ENCODE measurements at places on chromosomes 5 and 9.

DNA sequence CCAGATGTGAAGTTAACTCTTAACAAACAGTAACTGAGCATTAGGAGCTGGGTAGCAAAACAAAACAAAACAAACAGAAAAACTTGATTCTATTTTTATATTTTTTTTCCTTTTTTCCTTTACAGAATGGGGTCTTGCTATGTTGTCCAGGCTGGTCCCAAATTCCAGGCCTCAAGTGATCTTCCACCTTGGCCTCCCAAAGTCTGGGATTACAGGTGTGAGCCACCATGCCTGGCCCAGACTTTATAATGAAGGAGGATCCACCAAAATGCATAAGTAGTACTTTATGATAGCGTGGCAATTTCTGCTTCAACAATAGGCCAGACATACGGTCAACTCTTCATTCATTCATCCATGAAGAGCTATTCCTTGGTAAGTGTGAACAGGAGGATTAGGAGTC lies 5.9 kb upstream of the IQGAP2 start:
- no peak for DNase-seq

- no peak for DNase-seq
These were observed 1523.9 kb downstream of the MAT2B start for GRCh38 chr5:165029099-165029870.

- no peak for DNase-seq
These were observed 30.3 kb downstream of the GOLPH3 start for GRCh38 chr5:32143617-32144377.

DNA sequence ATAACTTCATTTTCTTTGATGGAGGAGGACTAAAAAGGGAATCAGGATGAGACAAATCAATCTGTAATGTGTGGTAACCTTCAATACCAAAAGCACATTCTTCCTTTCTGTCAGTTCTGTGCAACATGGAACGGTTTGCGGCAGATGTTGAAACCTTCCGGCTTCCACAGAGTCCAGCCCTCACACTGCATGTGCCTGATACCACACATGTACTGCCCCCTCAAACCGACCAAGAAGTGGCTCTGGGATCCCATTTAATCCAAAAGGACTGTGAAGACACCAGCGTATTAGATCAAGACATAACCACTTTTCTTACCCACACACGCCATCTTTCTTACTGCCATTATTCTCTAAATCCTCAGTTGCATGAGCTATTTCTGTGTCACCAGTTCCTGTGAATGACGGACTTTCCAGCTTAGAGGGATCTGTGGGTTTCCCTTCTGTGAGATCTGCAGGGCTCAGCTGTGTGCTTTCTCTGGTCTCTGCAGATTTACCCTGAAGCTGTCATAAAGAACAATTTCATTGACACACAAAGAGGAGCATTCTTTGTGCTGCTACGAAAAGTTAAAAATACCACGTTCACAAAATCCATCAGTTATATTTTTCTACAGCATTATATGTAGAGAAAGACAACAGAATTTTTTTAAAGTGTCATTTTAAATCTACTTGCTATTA lies 25.8 kb downstream of the NSUN2 start:
- no peak for DNase-seq

GRCh38 chr5:54719384-54720283 lies 202.1 kb downstream of the SNX18 start:
- DNase-seq, result no peak

- no peak for DNase-seq
These were observed 194.7 kb downstream of the SREK1 start for GRCh38 chr5:66338828-66339227.

GRCh38 chr5:118552731-118553360 lies 435.5 kb downstream of the DTWD2 start:
- DNase-seq, result no peak

- DNase-seq, result no peak
These were observed 78.7 kb downstream of the GAS1 start for GRCh38 chr9:86868616-86869015.

- DNase-seq, result no peak
These were observed 64.7 kb upstream of the ORM1 start for GRCh38 chr9:114258218-114258617.

DNA sequence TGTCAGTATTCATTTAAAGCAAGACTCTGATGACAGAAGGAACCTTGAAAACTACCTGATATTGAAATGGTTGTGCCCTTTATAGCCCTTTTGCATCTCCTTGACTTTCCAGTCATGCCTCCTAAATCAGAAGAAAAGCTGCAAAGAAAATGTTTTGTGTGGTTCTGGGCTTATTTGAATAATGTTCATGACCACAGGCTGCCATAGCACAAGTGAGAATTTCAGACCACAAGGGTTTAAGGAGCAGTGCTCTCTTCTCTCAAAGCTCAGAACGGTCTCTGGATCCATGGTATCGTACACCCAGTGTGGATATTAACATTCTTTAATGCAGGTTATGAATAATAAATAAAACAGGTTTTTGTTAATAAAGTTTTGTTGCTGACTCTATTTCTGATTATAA lies 54.2 kb downstream of the GPR107 start:
- DNase-seq, result no peak

DNA sequence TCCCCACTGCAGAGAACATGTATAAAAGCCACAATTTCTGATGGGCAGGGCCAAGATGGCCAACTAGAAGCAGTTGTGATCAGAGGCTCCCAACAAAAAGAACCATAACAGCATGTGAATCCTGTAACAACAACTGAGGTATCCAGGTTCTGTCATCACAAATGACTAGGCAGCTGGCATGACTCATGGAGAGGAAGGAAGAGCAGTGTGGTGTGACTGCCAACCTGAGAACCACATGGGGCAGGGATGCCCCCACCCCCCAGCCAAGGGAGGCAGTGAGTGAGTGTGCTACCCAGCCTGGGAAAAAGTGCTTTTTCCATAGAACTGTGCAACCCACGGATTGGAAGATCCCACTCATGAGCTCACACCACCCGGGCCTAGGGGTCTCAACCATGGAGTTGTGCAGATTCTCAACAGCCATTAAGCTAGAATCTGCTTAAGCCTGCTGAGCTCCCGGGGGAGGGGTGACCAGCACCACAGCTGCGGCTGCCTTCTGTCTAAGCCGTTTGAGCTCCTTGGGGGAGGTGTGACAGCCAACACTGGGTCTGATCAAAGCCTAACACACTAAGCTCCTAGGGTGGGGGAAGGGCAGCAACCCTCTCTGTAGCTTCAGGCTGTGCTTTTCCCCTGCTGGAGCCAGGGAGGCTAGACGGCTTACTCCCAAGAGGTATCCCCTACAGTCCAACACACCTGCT lies 80.1 kb upstream of the DMAC1 start:
- DNase-seq, result no peak

GRCh38 chr5:91106842-91107511 lies 276.1 kb downstream of the ARRDC3 start:
- DNase-seq, result no peak

DNA sequence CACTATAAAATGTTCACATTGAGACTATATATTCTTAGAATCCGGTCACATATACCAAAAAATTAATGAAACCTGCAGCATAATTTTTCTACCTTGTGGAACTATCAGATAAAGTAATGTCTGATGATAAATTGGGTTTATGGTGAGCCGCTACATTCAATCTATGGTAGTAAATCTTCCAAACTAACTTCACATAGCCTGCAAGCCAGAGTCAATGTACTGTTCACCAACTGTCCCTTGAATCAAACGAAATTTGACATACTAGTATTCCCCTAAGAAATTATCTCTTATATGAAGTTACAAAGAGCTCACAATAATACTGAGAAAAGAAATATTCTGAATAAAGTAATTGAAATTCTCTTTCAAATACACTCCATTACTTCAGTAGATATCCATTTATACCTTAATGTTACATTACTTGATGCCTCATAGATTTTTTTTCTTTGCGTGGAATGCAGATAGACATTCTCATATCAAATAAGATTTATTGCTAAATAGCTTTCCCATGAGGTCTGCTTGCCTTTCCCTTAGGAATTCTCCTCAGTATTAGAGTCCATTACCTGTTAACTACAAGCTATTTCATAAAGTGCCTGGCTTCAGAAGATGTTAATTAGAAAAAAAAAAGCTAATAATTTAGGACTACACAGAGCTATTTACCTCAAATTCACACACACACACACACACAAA lies 169.5 kb downstream of the PTPRD start:
- no peak for DNase-seq

GRCh38 chr5:57986761-57987341 lies 473.0 kb downstream of the PLK2 start:
- no peak for DNase-seq

DNA sequence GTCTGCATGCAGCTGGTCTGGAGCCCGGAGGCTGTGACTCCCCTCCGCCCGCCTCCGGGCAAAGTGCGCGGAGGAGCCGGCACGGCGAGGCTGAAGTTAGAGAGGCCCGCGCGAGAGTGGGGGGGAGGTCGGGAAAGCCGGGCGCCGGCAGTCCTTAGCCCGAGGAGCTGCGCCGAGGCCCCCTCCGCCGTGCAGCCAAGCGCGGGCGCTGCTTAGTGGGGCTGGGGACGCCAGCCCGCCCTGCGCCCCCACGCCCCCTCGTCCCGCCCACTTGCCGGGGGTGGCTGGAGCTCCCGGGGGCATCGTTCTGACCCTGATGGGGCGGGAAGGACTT lies 403 bp downstream of the NINJ1 start:
- DNase-seq, result no peak

DNA sequence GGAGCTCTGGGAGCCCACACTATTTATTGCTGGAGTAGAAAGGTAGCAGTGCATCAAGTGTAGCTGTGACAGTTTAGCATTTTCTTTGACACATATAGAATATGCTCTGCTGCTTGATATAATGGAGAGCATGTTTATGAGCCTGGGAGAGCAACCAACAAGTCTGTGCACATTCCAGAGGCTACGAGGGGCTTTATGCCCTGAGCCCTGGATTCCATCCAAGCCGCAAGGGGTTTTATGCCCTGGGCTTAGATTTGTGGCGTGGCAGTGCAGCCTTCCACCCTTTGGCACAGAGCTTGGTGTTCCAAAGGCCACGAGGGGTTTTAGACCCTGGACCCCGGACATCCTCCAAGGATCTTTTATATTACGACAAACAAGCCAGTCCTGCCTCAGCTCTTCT lies 14.6 kb downstream of the CDH6 start:
- DNase-seq, result no peak

DNA sequence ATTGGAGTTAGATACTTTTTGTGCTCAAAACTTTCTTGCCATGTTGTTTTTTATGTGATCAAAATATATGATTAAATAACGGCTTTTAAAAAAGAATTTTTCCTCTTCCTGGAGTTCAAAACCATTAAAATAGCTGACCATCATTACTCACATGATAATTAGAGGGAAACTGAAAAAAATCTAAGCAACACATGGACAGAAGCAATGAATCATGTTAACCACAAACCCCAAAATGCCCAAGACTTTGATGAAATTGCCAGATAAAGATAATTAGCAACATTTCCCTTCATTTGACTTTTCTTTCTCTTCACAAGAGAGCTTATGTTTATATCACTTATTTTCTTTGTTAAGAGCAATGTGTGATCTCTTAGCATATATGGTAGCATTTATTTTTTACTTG lies 1294.2 kb downstream of the EFNA5 start:
- DNase-seq, result no peak

DNA sequence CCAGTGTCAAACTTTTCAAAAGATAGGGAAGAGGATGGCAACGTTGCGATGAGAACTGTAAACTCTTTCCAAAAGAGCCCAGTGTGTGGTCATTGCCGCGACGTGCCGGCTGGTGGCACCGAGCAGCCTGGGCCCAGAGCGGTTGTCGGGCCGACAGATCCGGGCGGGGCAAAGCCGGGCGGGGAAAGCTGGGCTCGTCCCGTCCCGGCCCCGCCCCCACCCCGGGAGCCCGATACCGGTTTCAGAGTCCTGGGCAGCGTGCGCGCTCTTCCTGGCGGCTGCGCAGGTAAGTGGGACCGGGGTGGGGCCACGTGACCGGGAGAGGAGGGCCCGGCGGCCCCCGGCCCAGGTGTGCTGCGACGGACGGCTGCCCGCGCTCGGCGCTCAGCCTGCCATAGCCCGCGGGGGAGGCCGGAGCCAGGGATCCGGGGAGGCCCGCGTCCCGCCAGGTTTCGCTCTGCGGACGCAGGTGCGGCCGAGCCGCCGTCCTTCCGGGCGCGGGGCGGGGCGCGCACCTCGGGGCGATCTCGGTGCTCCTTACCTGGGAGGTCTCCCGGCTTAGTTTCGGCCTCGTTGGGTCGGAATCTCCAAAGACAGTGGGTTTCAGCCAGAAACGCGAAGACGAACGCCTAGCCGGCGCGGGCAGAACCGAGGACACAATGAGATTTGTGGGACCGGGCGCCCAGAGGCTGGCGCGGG lies at the start of gene MARVELD2:
MARVELD2 (plus strand) TSS at position 232 of the 699 bp plus-strand sequence. CDS start 4,270 bp downstream, outside the sequence.
- DNase-seq, result peak; percentile 90

DNA sequence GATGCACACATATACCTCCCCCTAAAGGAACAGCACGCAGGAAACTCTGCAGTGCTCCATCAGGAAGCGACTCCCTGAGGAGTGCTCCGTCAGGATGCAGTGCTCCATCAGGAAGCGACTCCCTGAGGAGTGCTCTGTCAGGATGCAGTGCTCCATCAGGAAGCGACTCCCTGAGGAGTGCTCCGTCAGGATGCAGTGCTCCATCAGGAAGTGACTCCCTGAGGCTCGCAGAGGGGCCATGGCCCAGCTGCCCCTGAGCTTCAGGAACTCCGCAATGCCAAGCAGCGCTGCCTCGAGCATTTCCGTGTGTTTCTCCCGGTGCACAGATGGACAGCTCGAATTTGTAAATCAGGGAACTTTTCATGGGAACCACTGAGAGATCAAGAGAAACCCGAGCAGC lies 88.1 kb downstream of the PAX5 start:
- no peak for DNase-seq

DNA sequence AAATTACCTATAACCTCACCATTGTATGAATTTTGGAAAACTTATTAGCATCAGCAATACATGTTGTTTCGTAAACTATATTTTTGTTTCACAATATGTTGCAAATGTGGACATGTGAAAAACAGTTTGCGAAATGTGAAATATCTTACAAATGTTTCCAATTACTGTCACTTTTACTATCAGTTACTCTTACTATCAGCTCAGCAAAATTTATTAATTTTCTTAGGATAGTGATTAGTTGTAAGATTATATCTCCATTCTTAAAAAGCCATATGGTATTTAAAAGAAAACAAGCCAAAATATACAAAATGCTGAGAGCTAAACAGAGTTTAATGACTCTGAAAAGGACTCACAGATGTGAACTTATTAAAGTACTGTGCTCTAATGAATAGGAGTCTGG lies 111.9 kb upstream of the LPAR1 start:
- no peak for DNase-seq

GRCh38 chr5:68200288-68200687 lies 15.3 kb upstream of the PIK3R1 start:
- DNase-seq, result no peak

- DNase-seq, result peak; percentile 39
These were observed 107.0 kb upstream of the NUDT12 start for GRCh38 chr5:103669615-103670014.

GRCh38 chr5:37308793-37309192 lies 59.6 kb upstream of the CPLANE1 start:
- no peak for DNase-seq

Measured in NCI-H187 (cell line).